ENCODE measurements at places on chromosomes 12 and 14.

- no peak for DNase-seq
Observed at GRCh38 chr12:53224897-53225634, 6.9 kb downstream of the RARG start.

- DNase-seq: no peak
Observed at GRCh38 chr12:12901158-12901791, 9.9 kb downstream of the GPRC5A start.

DNA sequence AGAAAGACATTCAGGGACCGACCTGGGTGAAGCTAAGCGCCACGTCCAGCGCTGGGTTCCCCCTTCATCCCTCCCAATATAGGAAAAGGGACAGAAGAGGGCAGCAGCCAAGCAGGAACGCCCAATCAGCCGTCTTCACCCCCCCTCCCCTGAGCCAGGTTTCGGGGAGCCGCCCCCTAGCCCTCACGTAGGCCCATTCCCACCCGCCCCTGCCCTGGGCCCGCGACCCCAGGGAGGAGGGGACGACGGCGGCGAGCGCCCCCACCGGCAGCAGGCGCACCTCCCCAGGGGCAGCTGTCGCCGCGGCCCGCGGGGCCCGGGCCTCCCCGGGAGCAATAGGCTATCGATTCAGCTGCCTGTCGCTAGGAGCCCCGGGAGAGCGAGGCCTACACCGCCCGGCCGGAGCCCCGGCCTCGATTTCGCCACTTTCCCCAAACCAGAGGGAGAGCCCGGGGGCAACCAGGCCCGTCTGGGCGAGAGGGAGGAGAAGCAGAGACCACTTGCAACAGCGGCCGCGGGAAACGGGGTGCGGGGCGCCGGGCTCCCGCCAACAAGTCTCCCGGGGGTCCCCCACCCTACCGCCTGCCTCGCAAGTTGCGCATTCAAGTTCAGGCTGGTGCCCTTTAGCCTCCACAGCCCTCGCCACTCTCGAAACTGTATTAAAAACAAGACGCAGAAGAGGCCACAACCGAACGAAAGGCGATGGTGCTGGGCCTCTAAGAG lies 1.3 kb downstream of the DCAF5 start:
- no peak for DNase-seq

GRCh38 chr14:21436567-21437062 lies 19.3 kb downstream of the CHD8 start:
- no peak for DNase-seq

- no peak for DNase-seq
Observed at GRCh38 chr14:66273261-66273832, 212.8 kb upstream of the CCDC196 start.

GRCh38 chr14:54564071-54564867 lies 2.7 kb upstream of the SAMD4A start:
- DNase-seq: no peak

GRCh38 chr12:107468182-107468581 lies 217.4 kb upstream of the PWP1 start:
- no peak for DNase-seq

- DNase-seq: no peak
Observed at GRCh38 chr14:81681541-81681940, 147.9 kb upstream of the SEL1L start.

- DNase-seq: no peak
Observed at GRCh38 chr12:122226366-122227125, 694 bp upstream of the DIABLO start.

GRCh38 chr14:91835197-91835919 lies 32.0 kb downstream of the TC2N start:
- DNase-seq: no peak

DNA sequence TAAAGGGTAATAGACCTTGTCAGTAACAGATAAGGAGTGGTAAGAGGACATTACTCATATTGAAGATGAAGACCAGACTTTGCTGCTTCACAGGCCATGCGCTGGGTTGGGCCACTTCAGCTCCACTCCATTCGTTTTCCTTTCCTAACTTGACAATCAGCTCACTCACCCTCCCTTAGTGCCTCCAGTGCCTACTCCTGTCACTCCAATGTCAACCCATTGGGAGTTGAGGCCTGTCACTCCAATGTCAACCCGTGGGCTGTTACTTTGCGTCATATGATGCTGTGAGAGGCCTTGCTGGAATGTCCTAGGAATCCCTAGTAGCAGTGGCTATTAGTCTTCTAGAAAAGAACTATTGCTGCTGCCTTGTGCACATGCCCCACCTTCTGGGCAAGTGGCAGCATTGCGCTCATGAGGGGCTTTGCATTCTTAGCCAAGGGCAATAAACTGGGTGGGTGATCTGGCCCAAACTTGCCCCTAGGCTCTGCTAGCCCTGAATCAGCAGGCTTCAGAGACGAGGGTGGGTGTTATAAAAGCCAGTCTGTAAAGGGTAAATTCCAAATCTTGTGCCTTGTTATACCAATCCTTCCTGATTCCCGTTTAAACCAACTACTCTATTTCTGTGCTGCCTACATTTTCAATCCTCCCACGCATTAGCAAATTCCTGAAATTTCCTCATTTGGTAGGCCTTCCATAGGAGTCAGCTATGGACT lies 36.1 kb downstream of the BAZ2A start:
- no peak for DNase-seq

DNA sequence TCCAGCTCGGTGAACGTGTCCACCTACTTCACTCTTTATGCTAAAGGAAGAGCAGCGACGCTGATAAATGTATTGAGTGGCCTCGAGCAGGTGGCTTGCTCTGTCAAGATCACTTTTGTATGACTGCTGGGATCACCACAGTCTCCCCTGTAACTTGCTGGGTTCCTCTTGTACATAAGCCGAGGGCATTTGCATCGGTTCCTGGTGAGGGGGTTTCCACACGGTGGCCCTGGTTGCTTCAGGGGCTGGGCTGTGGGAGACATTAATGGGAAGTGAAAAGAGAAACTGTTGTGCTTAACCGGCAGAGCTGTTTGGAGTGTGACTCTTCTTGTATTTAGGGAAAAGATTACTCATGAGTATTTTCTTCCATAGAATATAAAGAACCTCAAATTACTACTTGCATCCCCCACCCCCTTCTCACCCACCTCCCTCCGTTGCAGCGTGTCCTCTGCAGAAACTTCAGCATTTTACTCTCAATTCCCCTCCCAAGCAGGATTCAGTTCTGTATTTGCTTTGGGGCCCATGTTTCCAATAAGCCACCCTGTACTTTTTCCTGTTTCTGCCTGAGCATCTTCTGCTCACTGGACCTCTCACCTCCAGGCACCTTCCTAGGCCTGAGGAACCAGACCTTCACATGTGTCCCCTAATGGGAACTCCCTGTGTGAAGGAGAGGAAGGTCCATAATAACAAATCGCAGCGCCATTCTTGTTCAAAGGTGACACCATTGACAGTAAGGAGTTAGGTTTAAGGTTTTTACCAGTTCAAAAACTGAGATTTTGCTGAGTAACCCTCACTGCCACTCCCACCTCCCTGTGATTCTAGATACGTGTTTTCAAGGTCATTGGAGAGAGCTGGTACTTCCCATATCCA lies 187.0 kb downstream of the ETV6 start:
- DNase-seq: no peak

DNA sequence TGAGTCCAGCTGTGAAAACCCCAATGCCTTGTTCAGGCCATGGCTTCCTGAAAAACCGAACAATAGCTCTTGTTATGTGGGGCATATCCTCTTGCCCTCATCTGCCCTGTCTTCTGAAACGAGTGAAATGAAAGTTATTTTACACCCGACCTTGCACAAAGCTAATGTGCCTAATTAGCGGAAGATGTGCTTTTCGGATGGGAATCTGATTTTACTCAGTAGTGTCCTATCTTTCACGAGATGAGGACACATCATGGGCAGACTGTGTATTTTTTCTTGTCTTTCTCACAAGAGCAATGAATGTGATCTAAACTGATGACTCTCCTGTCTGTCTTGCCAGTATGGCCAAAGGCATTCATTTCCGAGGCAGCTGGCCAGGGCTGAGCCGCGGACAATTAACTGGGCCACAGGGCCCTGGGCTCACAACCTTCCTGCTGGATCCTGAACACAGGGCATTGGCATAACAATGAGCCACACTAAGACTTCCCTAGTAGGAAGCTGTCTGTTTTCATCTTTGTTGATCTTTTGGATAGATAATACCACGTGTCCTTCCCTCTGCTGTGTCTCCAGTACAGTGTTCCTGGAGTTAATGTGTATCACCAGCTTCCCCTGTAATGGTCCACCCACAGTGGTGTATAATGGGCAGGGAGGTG lies 86.0 kb upstream of the HIF1A start:
- DNase-seq: no peak

DNA sequence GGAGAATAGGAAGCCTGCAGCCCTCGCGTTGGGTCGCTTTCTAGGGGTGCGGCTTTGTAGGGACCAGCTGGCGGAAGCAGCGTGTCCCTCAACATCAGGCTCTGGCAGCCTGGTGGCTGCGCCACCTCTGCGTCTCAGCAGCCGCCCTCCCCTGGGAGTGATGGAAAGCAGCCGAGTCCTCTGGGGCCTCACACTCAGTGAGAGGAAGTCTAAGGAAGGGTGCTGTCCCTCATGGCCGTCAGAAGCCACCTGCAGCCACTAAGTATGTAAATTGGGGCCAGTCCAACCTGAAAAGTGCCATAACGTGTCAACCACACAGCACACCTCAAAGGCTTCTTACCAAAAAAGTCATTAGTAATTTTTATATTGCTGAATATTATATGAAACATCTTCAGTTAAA lies 80.3 kb downstream of the WDR20 start:
- no peak for DNase-seq

DNA sequence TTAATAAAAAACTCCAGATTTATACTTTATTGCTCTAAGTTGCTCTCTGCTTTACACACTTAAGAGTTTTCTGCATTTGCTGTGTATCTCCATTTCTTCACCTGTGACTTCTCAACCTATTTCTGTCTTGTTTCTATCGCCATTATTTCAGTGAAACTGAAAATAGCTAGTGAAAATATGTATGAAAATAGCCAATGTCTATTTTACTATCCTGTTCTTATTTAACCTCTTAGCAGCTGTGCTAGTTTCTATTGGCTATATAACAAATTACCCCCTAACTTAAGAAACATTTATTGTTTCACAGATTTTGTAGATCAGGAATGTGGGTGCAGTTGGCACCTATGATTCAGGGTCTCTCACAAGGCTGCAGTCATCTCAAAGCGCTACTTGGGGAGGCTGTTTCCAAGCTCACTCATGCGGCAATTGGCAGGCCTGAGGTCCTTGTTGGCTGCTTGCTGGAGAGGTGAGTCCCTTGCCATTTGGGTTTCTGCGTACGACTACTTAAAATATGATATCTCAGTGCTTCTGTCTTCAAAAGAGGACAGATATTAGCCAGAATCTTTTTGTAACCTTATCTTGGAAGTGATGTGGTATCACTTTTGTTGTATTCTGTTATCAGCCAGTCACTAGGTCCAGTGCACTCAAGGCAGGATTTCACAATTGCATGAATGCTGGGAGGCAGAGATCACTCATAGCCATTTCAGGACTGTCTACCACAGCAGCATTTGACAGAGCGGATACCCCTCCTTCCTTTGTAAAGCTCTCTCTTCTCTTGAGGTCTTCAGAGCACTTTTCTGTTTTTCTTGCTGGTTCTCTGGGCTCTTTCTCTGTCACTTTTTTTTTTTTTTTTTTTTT lies 7.2 kb downstream of the ERC1 start:
- no peak for DNase-seq

DNA sequence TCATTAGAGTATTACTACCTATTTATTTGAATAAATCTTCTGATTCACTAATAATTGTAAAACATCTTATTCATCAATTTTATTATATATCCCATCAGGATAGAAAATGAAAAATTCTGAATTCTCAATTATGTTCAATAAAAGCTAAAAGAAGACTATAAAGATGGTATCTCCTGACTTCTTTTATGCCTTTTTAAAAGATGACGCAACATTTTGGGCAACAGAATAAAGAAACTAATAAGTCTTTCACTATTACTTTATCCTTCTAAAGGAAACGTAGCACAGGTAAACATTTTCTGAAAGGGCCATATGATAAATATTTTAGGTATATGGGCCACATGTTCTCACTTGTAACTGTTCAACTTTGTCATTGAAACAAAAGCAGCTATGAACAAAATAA lies 10.1 kb upstream of the ATXN7L3B start:
- no peak for DNase-seq

- DNase-seq: no peak
Observed at GRCh38 chr14:44756554-44756953, 205.2 kb downstream of the KLHL28 start.

- no peak for DNase-seq
Observed at GRCh38 chr12:128863957-128864356, 10.7 kb downstream of the GLT1D1 start.

DNA sequence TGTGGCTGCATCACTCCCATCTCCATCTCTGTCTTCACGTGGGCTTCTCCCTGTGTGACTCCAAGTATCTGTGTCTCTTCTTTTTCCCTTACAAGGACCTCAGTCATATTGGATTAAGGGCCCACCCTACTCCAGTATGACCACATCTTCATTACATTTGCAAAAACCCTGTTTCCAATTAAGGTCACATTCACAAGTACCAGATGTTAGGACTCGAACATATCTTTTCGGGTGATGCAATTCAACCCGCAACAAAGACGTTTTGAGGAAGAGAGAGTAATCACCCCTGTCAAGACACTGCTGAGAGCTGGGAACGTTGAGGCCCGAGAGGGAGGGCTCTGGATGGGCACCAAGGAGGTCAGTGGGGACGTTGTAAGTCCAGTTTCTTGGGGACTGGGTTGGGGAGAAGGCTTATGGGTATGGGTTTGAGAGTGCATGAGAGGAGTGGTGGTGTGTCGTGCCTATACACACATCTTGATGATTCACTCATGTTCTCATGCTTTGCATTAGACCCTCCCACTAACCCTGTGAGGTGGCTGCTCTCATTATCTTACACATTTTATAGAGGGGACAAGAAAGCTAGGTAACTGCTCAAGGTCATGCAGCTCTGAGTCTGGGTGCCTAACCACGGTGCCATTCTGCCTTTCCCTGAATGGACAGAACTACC lies 12.1 kb upstream of the IFI27 start:
- no peak for DNase-seq

- DNase-seq: no peak
Observed at GRCh38 chr12:40648519-40648918, 43.7 kb upstream of the CNTN1 start.

DNA sequence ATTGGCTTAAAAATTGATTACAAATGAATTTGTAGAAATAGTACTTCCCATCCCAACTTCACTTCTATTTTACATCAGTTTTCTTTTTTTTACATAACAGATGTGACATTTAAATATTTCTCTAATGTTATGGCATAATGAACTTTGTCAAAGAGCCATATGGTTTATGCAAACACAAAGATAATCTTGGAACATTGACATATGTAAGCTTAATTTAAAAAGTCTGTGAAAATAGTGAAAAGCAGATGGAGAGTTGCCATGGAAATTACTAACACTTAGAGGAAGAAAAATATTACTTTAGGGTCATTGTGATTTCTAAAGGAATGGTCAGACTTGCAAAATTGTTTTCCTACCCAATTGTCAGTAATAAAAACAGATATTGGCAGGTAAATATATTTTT lies 232.4 kb downstream of the AEBP2 start:
- DNase-seq: no peak

Measured in cortex of kidney (tissue), 1 donor.